Thymus (tissue), 14 donors: ENCODE measurements at places on chromosomes 1 and 21. TPM values are rescaled to one million over a fixed set of nuclear protein-coding genes. Genes with fewer than 3 reads are reported as not detected.

DNA sequence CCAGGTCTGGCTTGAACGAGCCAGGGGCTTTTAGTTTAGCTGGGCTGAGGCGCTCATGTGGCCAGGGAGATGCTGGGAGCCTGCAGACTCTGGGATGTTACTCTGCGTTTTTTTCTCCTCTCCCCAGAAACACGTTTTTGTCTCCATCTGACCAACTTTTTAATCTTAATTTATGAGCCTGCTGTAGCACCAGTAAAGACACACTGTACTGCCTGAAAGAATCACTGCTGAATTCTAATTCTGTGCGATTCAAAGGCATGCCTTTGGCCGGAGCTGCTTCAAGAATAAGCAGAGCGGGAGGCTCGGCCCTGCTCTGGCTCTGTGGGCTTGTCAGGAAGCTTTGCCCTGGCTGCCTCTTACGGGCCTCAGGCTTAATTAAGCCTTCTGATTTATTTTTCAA, 129.5 kb downstream of the CAMTA1 start:
- H3K27ac ChIP-seq, result no peak overlapping the region
- no peaks in the 10 kb centered on the region for H3K27me3 ChIP-seq
- DNase-seq, result no peak
- no peak overlapping the region for H3K4me3 ChIP-seq
- H3K4me1 ChIP-seq, result peaks cover 9% of the 10 kb centered on the region

DNA sequence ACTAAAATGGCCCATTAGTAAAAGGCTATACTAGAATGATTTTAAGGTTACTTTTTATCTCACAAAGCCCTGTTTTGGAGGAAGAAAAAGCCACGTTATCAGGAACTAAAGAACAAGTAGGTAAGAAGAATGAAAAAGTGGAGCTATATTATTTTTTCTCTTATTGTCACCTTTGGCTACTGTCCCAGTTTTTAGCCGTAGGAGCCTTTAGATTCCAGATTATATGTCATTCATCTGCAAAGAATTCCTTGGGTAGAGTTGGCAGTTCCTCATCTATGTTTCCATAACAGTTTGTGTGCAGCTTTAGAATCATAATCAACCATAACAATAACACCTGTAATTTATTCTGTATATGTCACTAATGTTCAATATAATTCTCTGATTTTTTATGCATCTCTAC, 83.8 kb downstream of the TPR start:
- DNase-seq, result no peak
- peaks cover 4% of the 10 kb centered on the region for H3K4me1 ChIP-seq
- no peaks in the 10 kb centered on the region for H3K36me3 ChIP-seq
- no peak overlapping the region for H3K4me3 ChIP-seq
- H3K27ac ChIP-seq, result no peak overlapping the region
- no peaks in the 10 kb centered on the region for H3K27me3 ChIP-seq

Gene CLCA1
- polyA plus RNA-seq, result 0.07 TPM

GRCh38 chr1:11671544-11672286, 7.7 kb downstream of the FBXO6 start:
- H3K27ac ChIP-seq, result no peak overlapping the region
- no peak for DNase-seq
- no peaks in the 10 kb centered on the region for H3K27me3 ChIP-seq
- H3K4me3 ChIP-seq, result no peak overlapping the region
- peaks cover 3% of the 10 kb centered on the region for H3K4me1 ChIP-seq

GRCh38 chr1:76291737-76292136, 217.2 kb downstream of the ST6GALNAC3 start:
- no peak overlapping the region for H3K4me3 ChIP-seq
- no peak for DNase-seq
- no peaks in the 10 kb centered on the region for H3K36me3 ChIP-seq
- no peak overlapping the region for H3K27ac ChIP-seq
- peaks cover 5% of the 10 kb centered on the region for H3K4me1 ChIP-seq

Gene KRTAP7-1
- 0.23 TPM for polyA plus RNA-seq

- H3K4me1 ChIP-seq, result peaks cover 14% of the 10 kb centered on the region
- H3K27ac ChIP-seq, result no peak overlapping the region
- peak; percentile 52 for DNase-seq
- peaks cover 9% of the 10 kb centered on the region for H3K27me3 ChIP-seq
These were observed 31.0 kb downstream of the SLC45A1 start for GRCh38 chr1:8348777-8349472.

DNA sequence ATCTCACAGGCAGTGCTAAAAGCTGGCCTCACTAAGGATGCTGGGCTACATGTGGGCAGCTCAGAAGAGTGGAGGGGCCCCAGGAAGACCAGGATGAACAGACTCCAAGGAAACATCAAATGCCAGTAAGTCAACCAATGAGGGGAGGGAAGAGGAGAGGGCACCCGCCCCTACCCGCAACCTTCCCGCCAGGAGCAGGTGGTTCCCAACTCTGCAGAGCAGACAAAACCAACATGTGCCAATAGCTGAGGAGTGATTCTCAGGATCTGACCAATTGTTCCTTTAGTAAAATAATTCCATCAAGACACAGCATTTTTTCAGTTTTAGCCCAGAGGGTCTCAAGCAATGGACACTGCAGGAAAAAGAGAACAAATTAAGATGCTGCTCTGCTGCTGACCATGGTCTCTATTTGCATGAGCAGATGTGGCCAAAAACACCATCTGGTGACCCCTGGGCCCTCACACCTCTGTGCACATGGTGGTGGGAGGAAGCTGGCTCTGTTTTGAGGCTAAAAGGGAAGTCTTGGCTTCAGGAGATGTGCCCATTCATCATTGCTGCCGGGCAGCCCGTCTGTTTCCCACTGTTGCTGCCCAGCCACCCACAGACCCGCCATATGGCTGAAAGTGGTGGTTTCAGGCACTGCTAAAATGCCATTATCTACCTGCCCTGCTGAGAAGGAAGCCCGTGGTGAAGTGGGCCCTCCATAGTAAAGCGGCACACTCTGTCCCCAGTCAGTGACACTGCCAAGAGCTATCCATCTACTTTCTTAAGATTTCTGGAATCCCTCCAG, 231.8 kb downstream of the KCNH1 start:
- H3K27me3 ChIP-seq, result no peaks in the 10 kb centered on the region
- no peak overlapping the region for H3K27ac ChIP-seq
- no peaks in the 10 kb centered on the region for H3K36me3 ChIP-seq
- H3K4me1 ChIP-seq, result no peaks in the 10 kb centered on the region
- DNase-seq, result no peak

Gene SLC27A3
- 48.5 TPM for polyA plus RNA-seq

- no peaks in the 10 kb centered on the region for H3K27me3 ChIP-seq
- H3K36me3 ChIP-seq, result no peaks in the 10 kb centered on the region
- no peaks in the 10 kb centered on the region for H3K4me1 ChIP-seq
- H3K4me3 ChIP-seq, result no peak overlapping the region
These were observed 45.0 kb downstream of the LRRN2 start for GRCh38 chr1:204640578-204640977.

Gene PRAMEF9
- polyA plus RNA-seq, result 0.14 TPM

Gene ADAM30
- polyA plus RNA-seq, result not detected

DNA sequence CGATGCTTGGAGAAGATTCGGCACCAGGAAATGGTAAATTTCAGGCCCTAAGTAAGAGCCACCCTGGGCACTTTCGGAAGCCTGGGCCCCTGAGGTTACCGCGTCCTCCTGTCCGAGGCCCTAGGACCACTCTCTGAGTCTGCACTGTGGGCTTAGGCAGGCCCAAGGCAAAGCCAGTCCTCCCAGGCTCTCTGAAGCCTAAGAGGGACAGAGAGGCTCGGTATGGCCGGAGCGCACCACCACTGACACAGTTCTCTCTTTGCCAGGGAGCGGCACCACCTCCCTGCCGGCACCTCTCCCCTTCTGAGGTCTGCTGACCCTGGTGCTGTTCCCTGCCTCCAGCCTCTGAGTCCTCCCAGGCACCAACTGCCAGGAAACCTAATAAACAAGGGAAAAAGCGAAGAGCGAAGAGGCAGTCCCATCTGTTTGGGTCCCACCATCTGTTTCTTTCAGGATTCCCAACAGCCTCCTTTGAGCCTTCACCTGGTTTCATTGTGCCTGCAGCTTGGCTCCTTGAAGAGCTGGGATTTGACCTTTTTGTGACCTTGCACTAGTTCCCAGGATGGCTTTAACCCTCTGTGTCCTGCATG, 57.7 kb downstream of the VWA5B1 start:
- no peak overlapping the region for H3K27ac ChIP-seq
- no peaks in the 10 kb centered on the region for H3K36me3 ChIP-seq
- DNase-seq, result no peak
- H3K27me3 ChIP-seq, result no peaks in the 10 kb centered on the region

- no peak overlapping the region for H3K4me3 ChIP-seq
- no peaks in the 10 kb centered on the region for H3K36me3 ChIP-seq
- no peak overlapping the region for H3K27ac ChIP-seq
- no peak for DNase-seq
- H3K4me1 ChIP-seq, result no peaks in the 10 kb centered on the region
These were observed 16.5 kb downstream of the CCDC30 start for GRCh38 chr1:42479621-42480020.

DNA sequence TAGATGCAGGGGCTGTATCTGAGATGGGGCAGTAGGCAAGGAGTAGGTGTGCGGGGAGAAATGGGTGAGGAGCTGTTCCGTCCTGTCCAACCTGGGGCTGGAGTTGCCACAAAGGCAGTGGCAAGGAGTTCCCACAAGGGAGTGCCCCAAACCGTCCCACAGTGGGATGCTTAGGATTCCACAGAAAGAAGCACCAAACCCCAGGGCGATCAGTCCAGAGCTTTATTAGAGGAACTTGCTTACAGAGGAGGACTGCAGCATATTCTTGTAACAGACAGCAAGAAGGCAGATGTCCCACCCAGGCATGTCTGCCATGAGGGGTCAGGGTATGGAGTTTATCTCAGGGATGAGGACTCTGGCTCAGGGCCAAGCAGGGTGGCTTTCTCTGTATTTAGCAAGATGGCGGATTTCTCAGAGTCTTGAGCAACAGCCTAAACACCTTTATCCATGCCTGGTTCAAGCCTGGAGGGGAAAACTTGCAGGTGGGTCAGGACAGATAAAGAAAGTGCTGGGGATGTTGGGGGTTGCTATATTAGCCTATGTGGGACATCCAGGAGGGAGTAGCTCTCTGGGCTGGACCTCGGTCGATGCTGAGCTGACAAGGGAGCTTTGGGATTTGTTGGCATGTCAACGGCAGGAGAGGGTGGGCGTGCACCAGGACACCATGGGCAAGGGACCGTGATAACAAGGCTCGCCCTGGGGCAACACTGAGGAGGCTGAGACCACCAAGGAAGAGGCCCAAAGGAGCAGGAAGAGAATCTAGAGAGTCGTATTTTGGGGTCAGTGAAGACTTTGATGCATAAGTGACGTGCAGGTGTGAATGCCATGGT, 32.8 kb downstream of the OBSCN start:
- no peak overlapping the region for H3K4me3 ChIP-seq
- H3K27ac ChIP-seq, result no peak overlapping the region
